ENCODE measurements at places on chromosomes 5 and 9. TPM values are rescaled to one million over a fixed set of nuclear protein-coding genes. Genes with fewer than 3 reads are reported as not detected.
A peak's percentile ranks its signal among the peaks of the same experiment; 100 is the strongest.

- no peak for DNase-seq
- H3K27me3 ChIP-seq = no peaks in the 10 kb centered on the region
- H3K27ac ChIP-seq = no peak overlapping the region
- no peak overlapping the region for H3K4me3 ChIP-seq
- no peaks in the 10 kb centered on the region for H3K4me1 ChIP-seq
Measured at GRCh38 chr5:167217097-167217743, 1074.2 kb upstream of the WWC1 start.

DNA sequence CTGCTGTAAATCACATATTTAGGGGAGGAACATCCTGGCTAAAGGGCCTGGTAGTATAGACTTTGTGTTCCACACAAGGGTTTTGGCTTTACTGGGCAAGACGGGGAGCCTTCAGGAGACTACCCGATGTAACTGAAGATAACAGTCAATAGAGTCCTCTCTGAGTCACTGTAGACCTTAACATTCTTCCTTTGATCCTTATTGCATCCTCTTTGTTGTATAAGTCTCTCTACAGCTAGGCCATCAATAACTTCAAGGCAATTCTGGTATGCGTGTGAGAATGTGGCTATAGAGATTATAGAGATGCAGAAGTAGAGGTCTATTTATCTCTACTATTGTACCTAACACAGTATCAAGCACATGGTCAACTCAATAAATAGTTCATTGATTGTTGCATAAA lies 67.3 kb upstream of the STK32A start:
- H3K4me3 ChIP-seq = no peak overlapping the region
- H3K27ac ChIP-seq = no peak overlapping the region
- DNase-seq = no peak
- no peaks in the 10 kb centered on the region for H3K36me3 ChIP-seq

DNA sequence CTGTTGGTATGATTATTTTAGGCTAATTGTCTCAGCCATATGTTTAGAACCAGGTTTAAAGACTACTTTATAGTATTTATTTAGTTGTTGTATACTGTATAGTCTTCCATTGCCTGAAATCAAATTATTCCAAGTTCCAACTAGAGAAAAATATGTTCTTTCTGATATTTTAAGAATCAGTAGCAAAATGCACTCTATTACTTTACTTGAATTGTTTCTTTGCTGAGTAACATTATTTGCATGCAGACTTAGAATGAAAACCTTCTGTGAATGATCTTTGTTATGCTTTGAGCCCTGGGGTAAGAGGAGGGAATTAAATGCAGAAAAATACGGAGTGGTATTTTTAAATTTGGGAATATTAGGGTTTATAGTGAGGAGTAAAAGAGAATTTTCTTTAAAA lies 47.9 kb downstream of the MEGF10 start:
- no peak overlapping the region for H3K4me3 ChIP-seq
- no peaks in the 10 kb centered on the region for H3K27me3 ChIP-seq
- H3K36me3 ChIP-seq = no peaks in the 10 kb centered on the region
- H3K4me1 ChIP-seq = no peaks in the 10 kb centered on the region

GRCh38 chr9:108197899-108198298 lies 657.9 kb downstream of the ACTL7B start:
- H3K27ac ChIP-seq = no peak overlapping the region
- H3K36me3 ChIP-seq = no peaks in the 10 kb centered on the region
- no peaks in the 10 kb centered on the region for H3K4me1 ChIP-seq
- H3K4me3 ChIP-seq = no peak overlapping the region
- H3K27me3 ChIP-seq = no peaks in the 10 kb centered on the region
- no peak for DNase-seq

DNA sequence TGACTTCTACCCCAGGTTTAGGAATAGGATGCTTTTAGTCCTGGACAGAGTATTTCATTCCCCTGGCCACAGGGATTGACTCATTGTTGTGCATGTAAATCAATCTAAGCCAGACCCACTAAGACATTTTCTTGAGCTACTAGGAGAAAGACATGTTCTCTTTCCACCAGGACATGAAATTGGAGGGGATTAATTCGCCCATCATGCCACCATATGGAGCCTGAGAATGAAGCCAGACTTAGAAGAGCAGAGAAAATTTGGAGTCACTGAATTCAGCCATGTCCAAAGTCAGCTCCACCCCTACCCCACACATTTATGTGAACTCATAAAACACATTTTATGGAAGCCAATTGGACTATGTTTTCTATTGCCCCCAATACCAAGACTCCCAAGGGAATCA lies 322.5 kb downstream of the NFIB start:
- H3K27me3 ChIP-seq = no peaks in the 10 kb centered on the region
- H3K36me3 ChIP-seq = no peaks in the 10 kb centered on the region
- peak overlapping the region; percentile 1 for H3K27ac ChIP-seq
- peaks cover 2% of the 10 kb centered on the region for H3K4me1 ChIP-seq
- H3K4me3 ChIP-seq = no peak overlapping the region
- no peak for DNase-seq

GRCh38 chr5:142278627-142279026 lies 46.2 kb downstream of the SPRY4 start:
- no peaks in the 10 kb centered on the region for H3K4me1 ChIP-seq
- H3K4me3 ChIP-seq = no peak overlapping the region
- H3K27me3 ChIP-seq = no peaks in the 10 kb centered on the region
- no peaks in the 10 kb centered on the region for H3K36me3 ChIP-seq
- no peak overlapping the region for H3K27ac ChIP-seq

GRCh38 chr5:113713051-113713450 lies 199.6 kb downstream of the YTHDC2 start:
- no peaks in the 10 kb centered on the region for H3K4me1 ChIP-seq
- no peak overlapping the region for H3K4me3 ChIP-seq
- no peak overlapping the region for H3K27ac ChIP-seq
- no peaks in the 10 kb centered on the region for H3K27me3 ChIP-seq

DNA sequence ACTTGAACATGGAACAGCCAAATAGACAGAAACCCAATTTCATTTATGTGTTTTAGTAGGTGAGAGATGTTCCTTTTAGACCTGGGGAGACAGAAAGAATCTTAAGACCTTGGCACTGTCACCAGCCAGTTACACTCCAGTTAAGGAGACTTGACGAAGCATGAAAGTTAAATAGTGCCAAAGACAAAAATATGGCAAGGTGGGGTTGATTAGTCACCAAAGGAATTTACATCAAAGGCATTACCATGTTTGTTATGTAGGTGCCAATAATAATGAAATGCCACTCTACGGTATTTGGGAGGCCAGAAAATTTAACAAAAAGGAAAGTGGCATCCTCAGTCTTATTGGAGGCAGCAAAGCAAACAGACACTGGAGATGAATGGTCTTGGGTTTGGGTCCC lies 9.2 kb upstream of the IL12B start:
- no peak overlapping the region for H3K4me3 ChIP-seq
- no peak overlapping the region for H3K27ac ChIP-seq
- no peaks in the 10 kb centered on the region for H3K36me3 ChIP-seq
- no peaks in the 10 kb centered on the region for H3K27me3 ChIP-seq
- H3K4me1 ChIP-seq = no peaks in the 10 kb centered on the region

- no peaks in the 10 kb centered on the region for H3K4me1 ChIP-seq
- no peak overlapping the region for H3K27ac ChIP-seq
- H3K27me3 ChIP-seq = no peaks in the 10 kb centered on the region
- H3K4me3 ChIP-seq = no peak overlapping the region
Measured at GRCh38 chr5:59579101-59579823, 314.3 kb downstream of the PDE4D start.

DNA sequence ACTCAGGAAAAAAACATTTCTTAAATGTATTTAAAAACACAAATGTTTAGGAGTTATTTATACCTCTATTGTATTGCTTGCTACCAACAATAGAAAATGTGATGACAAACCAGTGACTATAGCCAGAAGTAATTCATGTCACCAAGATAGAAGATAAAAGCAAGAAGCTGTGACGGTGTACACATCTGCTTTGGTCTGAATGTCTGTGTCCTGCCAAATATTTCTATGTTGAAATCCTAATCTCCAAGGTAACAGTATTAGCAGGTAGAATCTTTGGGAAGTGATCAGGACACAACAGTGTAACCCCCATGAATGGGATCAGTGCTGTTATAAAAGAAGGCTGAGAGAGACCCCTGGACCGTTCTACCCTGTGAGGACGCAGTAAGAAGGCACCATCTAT lies 74.7 kb downstream of the CEMIP2 start:
- peaks cover 30% of the 10 kb centered on the region for H3K36me3 ChIP-seq
- no peak overlapping the region for H3K4me3 ChIP-seq
- H3K27me3 ChIP-seq = no peaks in the 10 kb centered on the region
- no peaks in the 10 kb centered on the region for H3K4me1 ChIP-seq

- H3K36me3 ChIP-seq = peaks cover 74% of the 10 kb centered on the region
- H3K27me3 ChIP-seq = no peaks in the 10 kb centered on the region
- H3K4me1 ChIP-seq = no peaks in the 10 kb centered on the region
- no peak for DNase-seq
- no peak overlapping the region for H3K4me3 ChIP-seq
- H3K27ac ChIP-seq = no peak overlapping the region
Measured at GRCh38 chr9:134420281-134420845, 94.1 kb downstream of the RXRA start.

DNA sequence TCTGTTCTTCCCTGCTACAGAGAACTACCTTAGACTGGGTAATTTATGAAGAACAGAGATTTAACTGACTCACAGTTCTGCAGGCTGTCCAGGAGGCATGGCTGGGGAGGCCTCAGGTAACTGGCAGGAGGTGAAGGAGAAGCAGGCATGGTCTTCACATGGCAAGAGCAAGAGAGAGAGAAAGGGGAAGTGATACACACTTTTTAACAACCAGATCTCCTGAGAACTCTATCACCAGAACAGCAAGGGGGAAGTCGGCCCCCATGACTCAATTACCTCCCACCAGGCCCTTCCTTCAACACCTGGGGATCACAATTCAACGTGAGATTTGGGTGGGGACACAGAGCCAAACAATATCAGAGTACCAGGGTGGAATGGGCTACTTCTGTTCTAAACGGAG lies 766.8 kb downstream of the TLE1 start:
- H3K36me3 ChIP-seq = no peaks in the 10 kb centered on the region
- H3K4me3 ChIP-seq = no peak overlapping the region
- H3K4me1 ChIP-seq = no peaks in the 10 kb centered on the region
- H3K27ac ChIP-seq = no peak overlapping the region
- DNase-seq = no peak
- H3K27me3 ChIP-seq = no peaks in the 10 kb centered on the region

DNA sequence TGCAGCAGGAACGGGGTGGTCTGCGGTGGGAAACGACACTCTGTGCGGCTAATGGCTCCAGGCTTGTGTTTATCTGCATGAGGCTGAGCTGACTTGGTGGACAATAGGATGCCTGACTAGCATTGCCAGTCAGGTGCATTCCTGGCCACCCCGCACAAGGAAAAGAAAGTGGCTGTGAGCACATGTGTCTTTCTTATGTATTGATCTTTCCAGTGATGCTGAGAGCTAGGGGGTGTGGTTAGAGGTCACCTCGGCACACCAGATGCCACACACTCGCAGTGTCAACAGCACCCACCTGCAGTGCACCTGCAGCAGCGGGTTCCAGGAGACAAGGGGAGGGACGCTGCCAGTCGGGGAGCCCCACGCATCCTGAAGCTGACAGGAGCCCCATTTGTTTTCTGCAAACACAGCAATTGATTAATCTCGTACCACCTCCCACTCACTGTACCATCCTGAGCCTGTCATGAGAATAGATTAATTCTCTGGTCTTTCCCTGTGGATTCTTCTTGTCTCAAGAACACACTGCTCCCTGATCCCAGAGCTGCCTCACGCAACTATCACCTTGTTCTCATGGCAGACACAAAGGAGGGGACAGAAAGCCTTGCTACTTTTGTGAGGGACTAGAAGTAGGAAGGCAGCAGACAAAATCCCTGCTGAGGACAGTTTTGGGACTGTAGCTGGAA lies 251.7 kb upstream of the WWC1 start:
- H3K36me3 ChIP-seq = no peaks in the 10 kb centered on the region
- no peak overlapping the region for H3K27ac ChIP-seq
- no peaks in the 10 kb centered on the region for H3K4me1 ChIP-seq
- no peaks in the 10 kb centered on the region for H3K27me3 ChIP-seq
- no peak for DNase-seq
- no peak overlapping the region for H3K4me3 ChIP-seq

DNA sequence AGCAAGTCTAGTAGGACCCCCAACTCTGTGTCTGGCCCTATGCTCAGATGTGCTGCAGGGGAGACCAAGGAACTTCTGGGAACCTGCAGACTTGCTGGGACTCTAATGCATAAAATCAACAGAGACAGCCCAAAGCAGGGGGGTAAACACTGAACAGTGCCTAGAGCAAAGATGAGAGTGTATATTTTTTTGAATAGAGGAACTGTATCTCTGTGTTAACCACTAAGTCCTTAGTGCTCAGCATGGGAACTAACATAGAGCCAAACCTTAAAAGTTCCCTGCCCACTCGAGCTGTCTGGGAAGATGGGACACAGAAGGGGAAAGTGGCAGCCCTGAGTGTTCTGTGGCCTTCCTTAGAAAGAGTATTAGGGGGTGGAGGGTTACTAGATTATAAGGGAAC lies 51.9 kb downstream of the C5orf15 start:
- no peak for DNase-seq
- no peaks in the 10 kb centered on the region for H3K36me3 ChIP-seq
- no peaks in the 10 kb centered on the region for H3K4me1 ChIP-seq
- no peak overlapping the region for H3K4me3 ChIP-seq
- H3K27me3 ChIP-seq = no peaks in the 10 kb centered on the region
- no peak overlapping the region for H3K27ac ChIP-seq

DNA sequence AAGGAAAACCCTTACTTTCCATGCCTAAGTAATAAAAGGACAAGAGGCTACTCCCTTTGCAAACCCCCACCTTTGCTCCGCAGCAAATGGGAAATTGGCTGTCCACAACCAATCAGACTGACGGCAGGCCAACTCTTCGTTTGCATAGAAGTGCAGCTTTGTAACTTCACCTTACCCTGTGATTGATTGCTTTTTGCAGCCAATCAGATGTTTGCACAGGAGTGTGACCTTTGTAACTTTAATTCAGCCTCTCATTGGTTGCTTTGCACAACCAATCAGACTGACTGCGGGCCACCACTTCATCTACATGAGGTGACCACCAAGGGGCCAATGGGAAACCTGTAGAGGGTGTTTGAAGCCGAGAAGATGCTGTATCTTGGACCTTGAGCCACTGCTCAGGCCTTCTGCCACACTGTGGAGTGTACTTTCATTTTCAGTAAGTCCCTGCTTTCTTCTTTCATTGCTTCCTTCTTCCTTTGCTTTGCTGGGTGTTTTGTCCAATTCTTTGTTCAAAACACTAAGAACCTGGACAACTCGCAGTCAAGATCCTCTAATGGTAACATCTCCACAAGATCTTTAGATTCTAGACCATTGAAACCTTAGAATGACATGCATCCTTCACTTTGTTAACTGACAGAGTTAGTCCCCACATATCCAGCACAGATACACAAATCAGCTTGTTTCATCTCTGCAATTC lies 51.3 kb upstream of the FREM1 start:
- DNase-seq = no peak
- H3K36me3 ChIP-seq = no peaks in the 10 kb centered on the region
- H3K4me3 ChIP-seq = no peak overlapping the region
- H3K4me1 ChIP-seq = no peaks in the 10 kb centered on the region
- no peaks in the 10 kb centered on the region for H3K27me3 ChIP-seq
- H3K27ac ChIP-seq = no peak overlapping the region

The CCL27 gene
- 9.3 TPM for total RNA-seq

The CCL21 gene
- total RNA-seq = 7.9 TPM

The TXNDC8 gene
- not detected for total RNA-seq

The CMYA5 gene
- 1.2 TPM for total RNA-seq

The ADAMTS12 gene
- total RNA-seq = 1.4 TPM

The CCDC69 gene
- 101 TPM for total RNA-seq

The EIF4E1B gene
- not detected for total RNA-seq

The SLC25A48 gene
- total RNA-seq = not detected

The PGM5 gene
- 70.9 TPM for total RNA-seq

The ZNF883 gene
- total RNA-seq = not detected

Data from ascending aorta (tissue), 2 donors.